ENCODE measurements at places on chromosomes 7 and 10.

DNA sequence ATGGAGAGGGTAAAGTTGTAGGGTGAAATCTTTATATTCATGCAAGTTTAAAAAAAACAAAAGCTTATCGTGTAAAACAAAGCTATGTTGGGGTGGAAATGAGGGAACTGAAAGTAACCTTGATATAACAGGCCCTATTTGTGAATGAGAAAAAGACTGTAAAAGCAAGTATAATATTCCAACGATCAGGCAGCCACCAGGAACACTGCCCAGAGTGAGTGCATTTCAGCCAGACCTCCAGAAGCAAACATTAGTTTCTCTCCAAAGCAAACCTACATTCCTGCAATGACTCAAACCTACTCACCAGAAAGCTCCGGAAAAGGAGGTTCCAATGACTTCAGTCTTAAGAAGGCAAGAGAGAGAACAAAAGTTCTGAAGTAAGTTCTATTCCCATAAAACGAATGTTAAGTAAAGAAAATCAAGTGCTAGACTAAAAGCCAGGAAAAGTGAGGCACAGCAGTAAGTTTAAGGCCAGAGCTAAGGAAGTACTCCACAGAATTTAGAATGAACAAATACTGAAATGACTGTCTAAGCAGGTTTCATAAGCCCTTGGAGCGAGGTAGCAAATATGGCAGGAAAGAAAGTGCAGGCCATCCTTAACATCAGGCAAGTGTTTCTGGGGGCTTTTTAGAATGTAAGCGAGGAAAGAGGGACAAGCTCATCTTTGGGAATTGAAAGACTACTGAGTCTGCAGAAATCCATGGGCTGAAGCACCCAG lies 493.1 kb downstream of the XPNPEP1 start:
- peak; percentile 9 for DNase-seq

- DNase-seq, result no peak
These were observed 8.3 kb upstream of the ZNF783 start for GRCh38 chr7:149253665-149254064.

DNA sequence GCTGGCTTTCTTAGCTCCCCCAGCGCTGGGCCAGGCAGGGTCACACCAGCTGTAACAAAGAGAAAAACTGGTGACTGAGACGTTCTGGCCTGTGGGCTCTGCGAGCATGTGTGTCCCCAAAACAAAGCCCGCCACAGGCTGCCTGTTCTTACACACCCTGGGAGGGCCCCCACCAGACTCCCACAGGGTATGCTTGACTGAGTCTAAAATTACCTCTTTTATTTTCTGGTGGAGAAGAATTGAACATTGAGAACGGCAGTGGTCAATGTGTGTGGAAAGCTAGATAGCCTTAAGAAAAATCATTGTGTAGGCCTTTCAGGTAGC lies 808 bp downstream of the C10orf71 start:
- DNase-seq, result no peak

- DNase-seq, result no peak
These were observed 32.2 kb upstream of the ITGB8 start for GRCh38 chr7:20298486-20298901.

GRCh38 chr7:29806208-29806994 lies at the start of gene WIPF3:
WIPF3 (plus strand) TSS chr7:29806508; CDS start chr7:29834725, 28,217 bp downstream.
- no peak for DNase-seq

- DNase-seq, result no peak
These were observed 46.9 kb upstream of the GDF10 start for GRCh38 chr10:47253030-47253637.

DNA sequence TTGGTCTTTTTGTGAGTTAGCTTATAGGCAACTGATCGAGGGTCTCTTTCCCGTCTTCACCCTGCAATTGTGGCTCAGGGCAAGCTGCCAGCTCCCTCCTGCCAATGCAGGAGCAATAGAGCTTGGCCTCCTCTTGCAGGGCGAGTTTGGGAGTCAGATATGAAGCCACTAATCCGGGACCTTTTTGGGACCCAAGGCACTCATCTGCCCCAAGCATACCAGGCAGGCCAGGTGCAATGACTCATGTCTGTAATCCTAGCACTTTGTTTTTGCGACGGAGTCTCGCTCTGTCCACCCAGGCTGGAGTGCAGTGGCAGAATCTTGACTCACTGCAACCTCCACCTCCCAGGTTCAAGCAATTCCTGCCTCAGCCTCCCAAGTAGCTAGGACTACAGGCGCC lies 21.1 kb downstream of the LIMK1 start:
- no peak for DNase-seq

DNA sequence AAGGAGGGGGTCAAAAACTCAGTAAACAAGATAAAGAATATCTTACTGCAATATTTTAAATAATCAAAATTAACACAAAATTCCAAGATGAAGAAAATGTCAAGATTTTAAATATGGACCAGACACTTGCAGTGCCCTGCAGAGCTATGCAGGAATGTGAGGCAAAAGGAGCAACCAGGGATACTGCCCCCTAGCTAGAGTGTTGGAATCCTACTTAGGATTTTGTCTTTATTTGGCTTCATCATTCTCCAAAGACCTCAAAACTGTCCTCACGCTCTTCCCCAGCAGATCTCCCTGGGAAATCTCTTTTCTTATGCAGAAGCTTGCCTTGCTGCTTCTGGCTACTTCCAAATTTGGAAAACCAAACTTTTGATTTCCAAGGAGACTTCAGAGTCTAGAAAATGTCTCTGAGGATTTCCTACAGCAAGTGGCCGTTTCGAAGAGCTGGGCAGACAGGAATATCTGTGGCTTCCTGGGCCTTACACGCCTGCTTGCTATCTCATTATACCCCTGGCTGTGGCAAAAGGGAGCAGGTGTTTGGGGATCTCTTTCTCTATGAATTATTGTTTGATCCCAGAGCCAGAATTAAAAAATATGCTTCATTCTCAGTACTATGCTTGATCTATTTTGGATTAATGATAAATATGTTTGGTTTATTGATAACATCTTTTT lies 232.2 kb upstream of the BMPER start:
- no peak for DNase-seq

GRCh38 chr10:63919575-63920279 lies 398.5 kb downstream of the REEP3 start:
- DNase-seq, result no peak

- no peak for DNase-seq
These were observed 43.4 kb downstream of the ZNF503 start for GRCh38 chr10:75358132-75358531.

DNA sequence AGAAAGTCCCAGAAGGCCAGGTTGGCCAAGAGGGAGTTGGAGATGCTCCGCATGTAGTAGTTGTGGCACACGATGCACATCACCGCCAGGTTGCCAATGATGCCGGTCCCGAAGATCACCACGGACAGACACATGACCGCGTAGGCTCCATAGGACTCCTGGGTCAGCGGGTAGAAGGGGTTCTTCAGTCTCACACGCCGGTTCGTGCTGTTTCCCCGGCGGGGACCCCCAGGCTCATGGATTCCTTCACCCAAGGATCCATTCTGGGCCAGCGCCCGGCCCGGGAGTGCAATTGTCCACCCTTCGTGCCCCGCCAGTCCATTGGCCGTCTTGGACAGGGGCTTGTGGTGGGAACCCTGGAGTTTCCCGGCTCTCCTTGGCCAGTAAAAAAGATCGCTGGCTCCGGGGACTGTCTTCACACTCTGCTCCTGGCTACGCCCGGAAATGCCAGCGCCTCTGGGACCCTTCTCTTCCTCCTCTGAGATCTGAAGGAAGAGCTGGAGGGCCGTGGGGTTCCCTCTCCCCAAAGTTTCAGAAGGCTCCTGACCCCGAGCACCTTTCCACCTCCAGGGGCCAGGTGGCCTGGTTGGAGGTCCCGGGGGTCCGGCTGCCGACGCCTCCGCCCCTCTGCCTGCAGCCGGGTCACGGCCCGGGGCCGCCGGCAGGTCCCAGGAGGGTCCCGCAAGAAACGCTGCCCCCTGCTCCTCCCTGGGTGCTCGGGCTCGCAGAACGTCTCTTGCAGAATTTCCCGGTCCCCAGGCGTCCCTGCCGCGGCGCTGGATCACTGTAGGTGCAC lies 1.3 kb downstream of the GPR37 start:
- no peak for DNase-seq

GRCh38 chr7:121331574-121331973 lies 2.8 kb downstream of the WNT16 start:
- no peak for DNase-seq

DNA sequence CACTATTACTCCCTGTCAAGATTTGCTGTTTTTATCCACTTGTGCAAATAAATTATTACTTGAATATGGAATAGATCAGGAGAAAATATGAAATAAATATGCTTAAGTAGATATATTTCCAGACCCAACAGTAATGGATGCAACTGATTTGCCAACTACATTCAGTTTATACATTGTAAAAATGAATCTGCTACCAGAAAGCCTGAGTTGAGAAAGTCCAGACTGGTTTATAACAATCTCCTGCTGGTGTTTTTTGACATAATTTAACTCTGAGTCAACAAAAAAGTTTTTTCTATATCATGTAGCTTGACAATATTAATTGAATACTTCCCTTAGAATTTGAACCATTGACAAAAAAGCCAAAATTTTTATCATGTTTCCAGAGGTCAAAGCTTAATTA lies 265.8 kb upstream of the SEMA3D start:
- DNase-seq, result no peak

- DNase-seq, result no peak
These were observed 113.3 kb downstream of the CPEB3 start for GRCh38 chr10:92177546-92177945.

- no peak for DNase-seq
These were observed 21.3 kb upstream of the ELN start for GRCh38 chr7:74006451-74007241.

DNA sequence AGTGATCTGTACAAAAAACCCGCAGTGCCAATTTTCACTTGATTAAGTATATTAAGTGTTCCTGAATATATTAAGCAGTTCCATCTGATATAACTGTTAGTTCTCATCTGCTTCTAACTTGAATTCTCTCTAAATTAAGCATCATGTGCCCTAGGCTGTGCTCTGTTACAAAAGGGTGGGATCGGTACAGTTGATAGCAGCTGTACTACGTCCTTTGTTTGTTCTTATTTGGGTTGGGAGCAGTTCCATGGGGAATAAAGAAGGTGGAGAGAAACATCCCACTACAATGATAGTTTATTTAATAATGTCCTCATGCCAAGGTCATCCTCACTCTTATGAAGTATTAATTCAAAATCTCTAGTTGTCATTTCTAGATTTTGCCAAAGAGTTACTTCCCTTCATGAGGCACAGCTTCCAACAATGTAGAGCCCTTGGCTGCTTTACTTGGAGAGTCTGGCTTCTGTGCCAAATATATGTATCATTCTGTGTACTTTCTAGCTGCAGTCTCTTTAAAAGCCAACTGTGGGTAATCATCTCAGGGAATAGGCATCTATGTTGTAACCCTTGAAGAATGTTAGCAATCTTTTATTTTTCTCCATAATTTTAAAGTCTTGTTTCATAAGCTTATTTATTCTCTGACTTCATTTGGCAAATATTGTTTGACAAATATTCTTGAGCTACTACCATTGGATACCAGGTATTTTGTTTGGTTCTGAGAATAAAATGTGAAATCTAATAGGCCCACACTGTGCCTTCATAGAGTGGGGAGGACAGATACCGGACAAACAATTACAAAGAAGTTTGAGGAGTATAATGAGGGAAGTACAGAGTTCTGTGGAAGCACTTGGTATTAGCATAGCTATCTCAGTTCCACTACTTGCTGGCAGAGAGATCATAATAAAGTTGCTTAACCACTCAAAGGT lies 22.4 kb upstream of the AHR start:
- peak; percentile 85 for DNase-seq

GRCh38 chr7:123748734-123749536 lies at the start of gene WASL:
WASL (minus strand) TSS chr7:123749003; CDS start chr7:123748734, 269 bp downstream.
- DNase-seq, result peak; percentile 78

GRCh38 chr10:31617757-31618156 lies 298.7 kb downstream of the ZEB1 start:
- DNase-seq, result no peak

- no peak for DNase-seq
These were observed 296.5 kb upstream of the ZNF32 start for GRCh38 chr10:43945094-43945730.

DNA sequence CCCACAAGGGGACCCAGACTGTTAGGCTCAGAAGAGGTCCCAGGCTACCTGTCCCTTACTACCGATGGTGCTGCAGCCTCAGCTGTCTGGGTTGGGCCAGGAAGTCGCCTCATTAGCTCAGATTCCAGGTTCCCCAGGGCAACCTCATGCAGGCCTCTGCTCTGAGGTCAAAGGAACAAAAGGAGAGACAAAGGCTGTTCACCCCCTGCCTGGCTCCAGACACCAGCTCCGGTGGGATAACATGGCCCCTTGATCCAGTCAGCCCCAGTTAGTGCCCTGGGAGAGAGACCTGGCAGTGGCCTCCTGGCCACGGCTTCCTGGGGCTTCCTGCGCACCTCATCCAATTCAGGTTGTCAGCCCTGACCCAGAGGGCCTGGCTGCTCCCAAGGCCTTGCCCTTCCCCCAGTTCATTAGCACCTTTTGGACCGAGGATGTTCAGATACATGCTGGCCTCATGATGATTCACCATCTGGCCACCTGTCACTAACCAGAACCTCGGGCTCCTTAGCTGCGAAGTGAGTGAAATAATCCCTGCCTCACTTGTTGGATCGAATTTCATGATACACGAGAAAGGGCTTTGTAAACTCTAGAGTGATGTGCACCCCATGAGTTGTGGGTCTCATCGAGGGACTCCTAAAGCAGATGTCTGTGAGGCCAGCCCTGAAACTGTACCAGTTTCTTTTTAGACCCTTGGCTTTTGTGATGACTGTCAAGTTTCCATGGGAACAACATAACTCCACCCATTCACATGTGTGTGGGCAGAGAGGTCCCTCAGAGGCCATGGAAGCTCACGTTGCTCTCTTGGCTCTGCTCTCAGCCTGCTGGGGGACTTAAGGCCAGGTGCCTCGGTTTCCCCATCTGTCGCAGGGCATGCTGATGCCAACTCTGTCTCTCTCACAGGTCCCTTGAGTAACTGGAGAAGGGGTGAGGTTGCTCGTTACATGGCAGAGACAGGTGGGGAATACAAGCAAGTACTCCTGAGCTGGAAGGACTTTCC lies 79.5 kb upstream of the PCBD1 start:
- no peak for DNase-seq

DNA sequence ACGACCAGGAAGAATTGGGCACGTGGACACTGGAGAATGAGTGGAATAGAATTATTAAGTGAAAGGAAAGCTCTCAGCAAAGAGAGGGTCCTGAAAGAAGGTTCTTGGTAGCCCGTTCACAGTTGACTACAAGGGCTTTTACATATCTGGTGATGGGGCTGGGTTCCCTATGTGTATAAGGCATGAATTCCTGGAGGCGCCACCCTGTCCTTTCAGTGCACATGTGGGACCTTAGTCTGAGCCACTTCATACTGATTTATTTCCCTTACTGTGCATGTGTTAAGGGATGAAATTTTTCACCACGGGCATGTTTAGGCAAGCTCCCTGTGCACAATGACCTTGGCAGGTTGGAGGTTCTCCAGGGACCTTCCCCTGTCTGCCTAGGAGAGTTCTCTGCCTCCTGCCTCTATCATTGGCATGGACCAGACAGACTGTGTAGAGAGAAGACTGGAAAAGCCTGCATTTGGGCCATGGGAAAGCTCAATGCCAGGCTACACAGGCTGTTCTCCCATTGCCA lies 145.9 kb upstream of the ITGB1 start:
- no peak for DNase-seq
